Activated CD4-positive, alpha-beta T cell treated with anti-CD3 and anti-CD28 coated beads, Interleukin-2, amount 50 U/mL, for 24 hours (primary cell): ENCODE measurements at places on chromosomes 7 and 10.

- no peak for DNase-seq
Observed at GRCh38 chr7:141074162-141074991, 513 bp downstream of the TMEM178B start.

GRCh38 chr7:158949359-158949758 lies 93.0 kb downstream of the DYNC2I1 start:
- no peak for DNase-seq

DNA sequence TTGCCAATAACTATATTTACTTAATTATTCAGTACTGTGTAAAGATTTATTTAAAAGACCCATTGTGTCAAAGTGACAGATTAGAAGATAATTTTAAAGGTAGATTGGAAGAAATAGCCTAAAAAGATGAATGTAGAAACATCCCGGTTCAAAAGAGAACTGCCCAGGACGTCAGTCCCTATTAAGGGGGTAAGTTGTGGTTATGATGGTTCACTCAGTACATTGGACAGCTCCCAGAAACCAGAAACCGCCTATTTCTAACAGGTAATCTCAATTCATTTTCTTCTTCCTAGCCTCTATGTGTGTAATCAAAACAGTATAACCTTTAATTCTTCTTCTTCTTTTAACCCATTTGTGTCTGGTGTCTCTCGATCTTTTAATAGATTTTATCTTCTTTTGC lies 1.5 kb upstream of the FERD3L start:
- DNase-seq = no peak

- DNase-seq = no peak
Observed at GRCh38 chr7:782718-783449, 49.4 kb upstream of the SUN1 start.

DNA sequence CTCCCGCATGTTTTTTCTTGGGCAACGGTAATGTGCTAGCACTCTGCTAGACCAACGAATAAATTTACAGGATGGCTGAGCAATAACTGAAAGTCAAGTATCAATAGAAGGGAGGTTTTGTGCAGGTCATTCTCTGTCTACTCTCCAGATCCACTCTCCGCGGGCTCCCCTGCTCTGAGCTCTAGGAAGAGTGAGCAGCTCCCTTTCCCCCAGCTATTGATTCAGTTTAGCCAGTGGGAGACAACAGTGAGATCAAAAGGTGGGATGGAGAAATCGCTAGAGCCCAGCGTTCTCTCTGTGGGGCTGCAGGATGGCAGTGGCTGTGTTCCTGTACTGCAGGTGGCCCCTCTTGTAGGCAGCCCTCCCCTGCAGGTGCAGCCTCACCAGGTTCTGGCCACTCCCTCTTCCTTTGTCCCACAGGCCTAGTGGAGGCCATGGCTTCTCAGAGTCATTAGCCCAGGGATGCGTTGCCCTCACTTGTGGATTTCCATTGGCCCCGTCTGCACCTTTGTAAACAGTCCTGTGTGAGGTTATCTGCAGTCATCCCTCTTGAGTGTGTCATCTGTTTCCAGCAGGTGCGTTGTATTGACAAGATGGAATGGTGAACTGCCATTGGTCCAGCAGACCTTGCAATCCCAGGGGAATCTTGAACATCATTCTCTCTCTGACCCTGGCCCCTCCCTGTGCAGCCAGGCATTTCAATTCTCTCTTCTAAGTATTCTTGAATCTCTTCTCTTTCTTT lies 11.1 kb downstream of the MSRB2 start:
- DNase-seq = no peak

DNA sequence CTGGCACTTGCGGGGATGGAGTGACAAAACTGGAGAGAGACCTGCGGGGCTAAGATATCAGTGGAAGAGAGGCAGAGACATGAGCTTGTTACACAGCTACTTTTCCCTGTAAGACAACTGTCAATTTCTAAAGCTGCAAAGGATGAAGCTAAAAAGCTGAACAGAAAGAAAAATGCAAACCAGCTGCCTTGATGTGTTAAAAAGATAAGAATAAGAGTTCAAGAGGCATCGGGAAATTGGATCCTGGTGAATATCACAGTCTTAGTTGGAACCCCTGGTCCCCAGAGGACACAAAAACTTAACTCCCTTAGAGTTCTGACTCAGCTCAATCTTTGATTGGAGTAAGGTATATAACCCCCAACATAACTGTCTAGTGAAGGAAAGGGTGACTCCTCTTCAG lies 38.8 kb downstream of the VPS41 start:
- no peak for DNase-seq

DNA sequence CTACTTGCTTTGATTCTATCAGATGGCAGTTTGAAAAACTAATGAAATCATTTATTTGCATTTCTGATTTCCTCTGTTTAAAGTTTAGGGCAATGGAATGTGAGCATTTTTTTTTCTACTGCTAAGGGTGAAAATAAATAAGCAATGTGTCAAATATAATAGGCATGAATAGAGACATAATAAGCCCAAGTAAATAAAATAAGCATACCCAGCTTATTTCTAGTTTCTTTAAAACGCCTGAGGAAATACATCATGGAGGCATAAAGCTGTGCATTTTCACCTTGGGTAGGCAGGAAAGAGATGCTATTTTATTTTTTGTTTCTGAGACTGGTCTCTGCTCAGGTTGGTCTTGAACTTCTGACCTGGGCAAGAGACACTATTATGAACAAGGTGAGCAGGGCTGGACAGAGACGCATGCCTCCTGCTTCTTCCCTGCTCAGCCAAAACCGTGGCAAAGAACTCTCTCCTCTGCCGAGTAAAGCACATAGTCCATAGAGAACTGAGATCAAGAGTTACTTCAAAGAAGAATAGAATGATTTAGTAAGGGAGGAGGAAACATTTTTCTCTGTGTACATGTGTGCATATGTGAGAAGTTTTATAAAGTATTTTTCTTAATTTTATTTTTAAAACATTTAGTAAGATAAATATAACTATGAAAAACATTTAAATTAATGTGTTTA lies 138.1 kb downstream of the GNAI1 start:
- no peak for DNase-seq
